Left ventricle myocardium inferior (tissue), 1 donor: ENCODE measurements at places on chromosomes 16 and 17. TPM values are rescaled to one million over a fixed set of nuclear protein-coding genes. Genes with fewer than 3 reads are reported as not detected.

Gene KRT33B
- not detected for total RNA-seq

- no peak overlapping the region for H3K4me3 ChIP-seq
- H3K36me3 ChIP-seq = no peaks in the 10 kb centered on the region
- no peak overlapping the region for H3K27ac ChIP-seq
- no peak for DNase-seq
Observed at GRCh38 chr17:71432378-71433315, 688.2 kb upstream of the SOX9 start.

DNA sequence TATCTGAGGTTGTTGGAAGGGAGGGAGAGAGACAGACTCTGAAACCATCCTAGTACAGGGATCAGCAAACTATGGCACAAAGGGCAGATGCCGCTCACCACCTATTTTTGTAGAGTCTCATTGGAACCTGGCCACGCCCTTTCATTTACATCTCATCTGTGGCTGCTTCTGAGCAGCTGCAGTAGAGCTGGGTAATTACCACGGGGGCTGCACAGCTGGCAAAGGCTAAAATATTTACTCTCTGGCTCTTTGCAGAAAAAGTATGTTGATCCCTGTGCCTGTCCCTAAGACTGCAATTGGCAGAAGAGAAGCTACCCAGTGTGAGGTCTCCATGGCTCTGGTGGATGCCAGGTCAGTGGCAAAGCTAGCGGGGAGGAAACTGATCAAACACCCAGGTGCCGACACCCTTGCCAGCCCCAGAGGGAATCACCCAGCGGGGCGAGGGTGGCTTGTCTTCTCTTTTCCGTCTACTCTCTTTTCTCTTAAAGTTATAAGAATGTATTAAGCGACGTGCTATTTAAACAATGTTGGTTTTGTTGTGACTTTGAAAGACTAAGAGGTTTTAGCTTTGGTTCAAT lies 14.0 kb downstream of the CEP295NL start:
- H3K36me3 ChIP-seq = no peaks in the 10 kb centered on the region
- DNase-seq = no peak
- no peak overlapping the region for H3K4me3 ChIP-seq
- H3K27me3 ChIP-seq = no peaks in the 10 kb centered on the region
- peak overlapping the region; percentile 28 for H3K27ac ChIP-seq

Gene CCL15
- total RNA-seq = not detected

Gene PMFBP1
- total RNA-seq = 0.05 TPM

GRCh38 chr16:58464047-58464915 lies 35.7 kb upstream of the NDRG4 start:
- no peaks in the 10 kb centered on the region for H3K36me3 ChIP-seq
- peaks cover 31% of the 10 kb centered on the region for H3K27me3 ChIP-seq
- H3K27ac ChIP-seq = peak overlapping the region; percentile 93
- H3K4me1 ChIP-seq = peaks cover 83% of the 10 kb centered on the region

DNA sequence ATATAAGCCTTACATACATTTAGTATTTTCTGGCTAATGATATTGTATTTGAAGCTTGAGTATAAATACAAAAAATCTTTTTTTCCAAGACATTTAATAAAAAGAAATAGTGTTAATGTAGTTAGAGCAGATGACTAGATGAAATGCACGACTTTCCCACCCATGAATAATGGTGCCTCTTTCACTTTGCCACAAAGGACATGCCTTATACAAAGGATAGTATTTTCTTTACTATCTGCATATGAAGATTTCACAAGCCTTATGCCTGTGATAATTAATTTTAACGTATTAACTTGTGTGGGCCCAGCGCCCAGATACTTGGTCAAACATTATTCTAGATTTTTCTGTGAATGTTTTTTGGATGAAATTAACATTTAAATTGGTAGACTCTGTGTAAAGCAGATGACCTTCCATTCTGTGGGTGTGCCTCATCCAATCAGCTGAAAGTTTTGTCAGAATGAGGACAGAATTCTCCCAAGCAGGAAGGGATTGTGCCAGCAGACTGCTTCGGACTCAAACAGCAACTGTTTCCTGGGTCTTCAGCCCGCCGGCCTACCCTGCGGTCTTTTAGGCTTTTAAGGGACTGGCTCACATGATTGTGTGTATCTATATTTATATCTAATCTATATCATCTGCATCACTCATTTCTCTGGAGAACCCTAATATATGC lies 115.4 kb downstream of the USP22 start:
- DNase-seq = no peak
- H3K27me3 ChIP-seq = no peaks in the 10 kb centered on the region
- peak overlapping the region; percentile 61 for H3K27ac ChIP-seq

GRCh38 chr17:48070195-48070594 lies 22.0 kb downstream of the NFE2L1 start:
- DNase-seq = no peak
- peak overlapping the region; percentile 5 for H3K27ac ChIP-seq
- H3K27me3 ChIP-seq = no peaks in the 10 kb centered on the region
- peaks cover 65% of the 10 kb centered on the region for H3K36me3 ChIP-seq
- no peak overlapping the region for H3K4me3 ChIP-seq
- H3K4me1 ChIP-seq = peaks cover 39% of the 10 kb centered on the region
